ENCODE measurements at places on chromosomes 7 and 10.

GRCh38 chr10:103397191-103397825, 882 bp downstream of the PDCD11 start:
- no peak for DNase-seq

DNA sequence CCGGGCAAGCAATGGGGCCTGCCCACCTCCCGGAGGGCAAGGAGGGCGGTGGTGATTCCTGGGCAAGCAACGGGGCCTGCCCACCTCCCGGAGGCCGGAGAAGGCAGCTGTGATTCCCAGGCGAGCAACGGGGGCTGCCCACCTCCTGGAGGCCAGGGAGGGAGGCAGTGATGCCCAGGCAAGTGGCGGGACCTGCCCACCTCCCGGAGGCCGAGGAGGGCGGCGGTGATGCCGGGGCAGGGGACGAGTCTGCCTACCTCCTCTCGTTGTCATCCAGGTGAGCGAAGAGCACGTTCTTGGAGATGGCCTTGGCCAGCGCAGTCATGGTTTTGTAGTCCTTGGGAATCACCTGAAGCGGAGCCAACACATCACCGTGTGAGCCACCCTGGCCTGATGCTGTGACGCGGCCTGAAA, 49.5 kb upstream of the DNAAF5 start:
- DNase-seq: no peak

DNA sequence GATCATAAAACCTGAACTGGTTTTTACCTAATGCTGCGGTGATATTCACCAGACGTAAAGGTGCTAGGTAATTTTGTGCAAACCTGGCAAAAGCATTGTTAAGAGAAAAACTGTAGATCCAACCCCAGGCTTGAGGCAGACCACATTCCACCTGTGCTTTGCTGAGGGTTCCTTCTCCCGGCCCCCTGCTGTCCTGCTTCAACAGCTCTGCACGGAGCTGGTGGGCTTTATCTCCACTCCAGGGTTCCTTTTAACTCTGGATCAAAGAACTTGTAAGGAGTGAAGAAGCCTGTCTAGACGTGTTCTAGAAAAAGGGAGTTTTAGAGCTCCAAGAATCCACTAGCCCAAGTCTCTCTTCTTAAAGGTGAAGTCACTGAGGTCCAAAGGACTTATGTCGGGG, 87.5 kb upstream of the NMT2 start:
- DNase-seq: no peak

- DNase-seq: no peak
Measured at GRCh38 chr10:51932530-51932929, 233.1 kb upstream of the CSTF2T start.

DNA sequence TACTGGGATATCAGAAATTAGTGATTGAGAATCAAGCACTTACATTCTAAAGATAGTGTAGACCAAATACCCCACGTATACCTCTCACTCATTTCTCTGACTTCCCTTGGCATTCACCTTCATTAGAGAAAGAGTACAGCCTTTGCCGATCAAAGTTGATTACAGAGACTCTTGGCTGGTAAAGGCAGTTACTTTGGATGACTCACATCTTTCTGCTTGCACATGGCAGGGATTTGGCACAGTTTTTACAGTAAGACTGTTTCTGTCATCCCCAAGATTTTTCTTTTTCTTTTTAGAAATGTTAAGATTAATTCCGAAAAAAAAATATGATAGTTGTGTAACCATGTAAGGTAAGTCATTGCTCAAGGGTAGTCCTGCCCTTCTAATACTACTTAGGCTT, 143.0 kb downstream of the TSPAN12 start:
- no peak for DNase-seq

- no peak for DNase-seq
Measured at GRCh38 chr7:68148440-68148839, 1151.8 kb downstream of the TYW1 start.

DNA sequence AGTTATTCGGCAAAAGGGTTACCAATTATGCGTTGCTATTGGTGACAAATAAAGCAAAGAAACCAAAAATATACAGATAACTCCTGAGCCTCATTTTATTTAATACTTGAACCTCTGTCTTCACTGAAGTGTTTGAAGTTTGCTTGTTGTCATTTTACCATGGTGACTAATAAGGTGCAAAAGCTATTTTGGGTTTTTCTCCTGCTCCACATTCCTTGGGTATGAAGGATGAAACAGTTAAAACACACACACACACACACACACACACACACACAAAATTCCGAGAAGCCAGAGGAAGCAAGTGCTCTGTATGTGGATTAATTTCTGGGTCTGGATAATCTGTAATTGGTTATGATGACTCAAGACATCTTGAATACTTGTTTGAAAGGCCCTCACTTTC, 246.5 kb downstream of the COBL start:
- no peak for DNase-seq

DNA sequence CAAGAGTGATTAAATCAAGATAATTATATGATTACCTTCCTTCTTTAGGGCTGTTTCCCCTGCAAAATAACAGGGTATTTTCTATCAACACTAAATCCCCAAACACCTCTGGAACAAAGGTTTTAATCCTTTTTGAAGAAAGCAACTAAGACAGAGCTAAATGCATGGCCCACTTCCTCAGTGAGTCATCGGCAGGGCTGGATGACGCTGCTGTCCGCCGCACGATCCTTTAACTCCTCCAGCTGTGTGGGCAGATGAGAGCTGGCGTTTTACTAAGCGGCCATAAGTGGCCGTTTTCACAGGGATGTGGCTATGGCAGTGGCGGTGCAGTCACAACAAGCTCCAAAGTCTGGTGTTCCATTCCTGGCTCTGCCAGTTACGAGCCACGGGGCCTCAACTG, 76.0 kb upstream of the C1QL3 start:
- DNase-seq: no peak

DNA sequence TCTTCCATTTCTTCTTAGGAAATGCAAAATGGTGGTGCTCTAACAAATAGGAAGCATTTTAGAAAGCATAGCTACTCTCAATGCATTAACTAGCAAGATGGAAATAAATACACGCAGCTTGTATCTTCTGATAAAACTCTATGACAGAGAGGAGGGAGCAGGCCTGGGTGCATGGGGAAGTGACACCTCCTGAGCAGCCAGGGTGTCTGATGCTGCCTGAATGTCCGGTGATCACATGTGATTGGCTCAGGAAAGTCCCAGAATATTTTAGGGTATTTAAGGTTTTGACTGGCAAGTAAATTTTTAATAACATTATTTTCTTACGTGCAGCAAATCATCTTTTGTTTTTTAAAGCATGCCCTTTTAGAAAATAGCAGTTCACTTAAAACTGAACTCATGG, 261.0 kb upstream of the KLF6 start:
- DNase-seq: no peak

DNA sequence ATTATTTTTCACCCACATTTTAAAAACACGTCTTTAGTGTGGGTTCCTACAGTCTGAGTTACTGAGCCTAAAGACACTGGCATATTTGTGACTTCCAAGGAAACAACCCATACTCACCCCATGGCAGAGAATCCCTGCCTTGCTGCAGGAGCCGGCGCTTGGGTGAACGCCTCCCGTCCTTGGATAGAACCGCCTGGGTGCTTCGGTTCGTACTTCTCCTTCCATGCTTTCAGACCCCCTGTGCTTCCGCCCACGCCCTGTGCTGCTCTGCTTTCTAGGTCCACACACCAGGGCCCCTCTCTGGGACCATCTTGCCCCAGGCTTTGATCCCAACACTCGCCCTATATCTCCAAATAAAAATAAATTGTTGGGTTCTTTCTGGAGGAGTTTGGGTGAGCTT, 125.8 kb downstream of the PTPRN2 start:
- DNase-seq: no peak

DNA sequence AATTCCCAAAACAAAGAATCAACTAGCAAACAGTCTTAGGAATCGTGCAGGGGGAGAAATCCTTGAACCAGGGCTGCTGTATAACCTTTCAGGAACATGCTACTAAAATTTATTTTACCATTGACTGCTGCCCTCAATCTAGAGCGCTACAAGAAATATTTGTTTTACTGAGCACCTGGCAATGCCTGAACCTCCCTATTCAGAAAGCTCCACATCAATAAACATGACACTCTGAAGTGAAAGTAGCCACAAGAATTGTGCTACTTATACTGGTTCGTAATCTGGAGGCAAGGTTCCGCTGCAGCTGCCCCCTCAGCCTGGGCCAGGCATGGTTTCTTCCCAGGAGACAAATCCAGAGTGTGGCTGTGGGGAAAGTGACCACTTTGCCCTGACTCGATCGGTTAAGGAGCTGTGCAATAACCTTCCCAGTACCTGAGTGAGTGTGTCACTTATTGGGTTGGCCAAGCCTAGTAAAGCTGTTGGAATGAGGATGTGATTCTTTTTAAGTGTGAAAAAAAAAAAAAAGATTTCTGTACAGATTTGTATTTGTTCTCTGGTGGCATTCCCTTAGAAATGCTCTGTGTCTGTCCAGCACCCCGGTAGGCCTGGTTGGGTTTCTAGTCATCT, 7.7 kb downstream of the VWA2 start:
- no peak for DNase-seq

DNA sequence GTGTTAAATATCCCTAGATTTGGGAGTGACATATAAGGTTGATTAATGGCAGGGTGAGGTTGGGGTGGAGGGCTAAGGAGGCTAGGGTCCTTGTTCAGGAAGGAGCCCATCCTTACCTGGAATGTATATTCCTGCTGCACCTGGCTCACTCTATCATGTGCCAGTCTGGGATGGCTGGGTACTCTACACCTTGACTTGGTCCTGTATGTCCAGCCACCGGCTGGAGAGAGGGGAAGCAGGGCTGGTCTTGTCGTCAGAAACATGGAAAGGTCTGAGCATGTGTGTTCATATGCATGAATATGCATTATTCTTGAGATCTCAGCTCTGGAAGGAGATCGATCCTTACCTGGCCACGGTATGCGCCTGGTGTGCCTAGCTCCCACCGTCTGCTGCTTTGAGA, 33.2 kb downstream of the TMEM270 start:
- no peak for DNase-seq

DNA sequence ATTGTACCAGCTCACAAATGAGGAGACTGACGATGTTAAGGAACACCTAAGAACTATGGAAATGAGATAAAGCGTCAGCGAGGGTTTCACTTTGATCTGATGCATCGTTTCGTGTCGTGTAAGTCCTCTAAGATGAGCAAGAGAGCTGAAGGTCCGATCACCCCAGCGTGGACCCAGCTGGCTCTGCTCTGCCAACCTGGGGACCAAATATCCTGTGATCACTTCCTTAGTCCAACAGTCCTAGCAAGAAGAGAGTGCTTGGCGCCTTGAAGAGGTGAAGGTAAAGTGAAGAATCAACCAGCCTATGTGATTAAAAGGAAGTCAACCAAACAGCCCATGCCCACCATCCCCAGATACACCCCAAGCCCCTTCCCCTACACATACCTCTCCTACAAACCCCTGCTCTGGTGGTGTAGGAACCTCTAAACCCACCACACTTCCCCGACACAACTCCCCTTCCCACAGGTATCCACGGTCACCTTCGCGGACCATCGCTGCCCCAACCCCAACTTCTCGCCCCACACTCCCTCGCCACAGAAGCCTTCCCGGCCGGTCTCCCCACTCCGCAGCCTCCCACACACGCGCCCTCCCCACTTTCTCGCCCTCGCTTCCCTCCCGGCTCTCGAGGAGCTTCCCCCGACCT, 722 bp downstream of the UPF2 start:
- DNase-seq: no peak

DNA sequence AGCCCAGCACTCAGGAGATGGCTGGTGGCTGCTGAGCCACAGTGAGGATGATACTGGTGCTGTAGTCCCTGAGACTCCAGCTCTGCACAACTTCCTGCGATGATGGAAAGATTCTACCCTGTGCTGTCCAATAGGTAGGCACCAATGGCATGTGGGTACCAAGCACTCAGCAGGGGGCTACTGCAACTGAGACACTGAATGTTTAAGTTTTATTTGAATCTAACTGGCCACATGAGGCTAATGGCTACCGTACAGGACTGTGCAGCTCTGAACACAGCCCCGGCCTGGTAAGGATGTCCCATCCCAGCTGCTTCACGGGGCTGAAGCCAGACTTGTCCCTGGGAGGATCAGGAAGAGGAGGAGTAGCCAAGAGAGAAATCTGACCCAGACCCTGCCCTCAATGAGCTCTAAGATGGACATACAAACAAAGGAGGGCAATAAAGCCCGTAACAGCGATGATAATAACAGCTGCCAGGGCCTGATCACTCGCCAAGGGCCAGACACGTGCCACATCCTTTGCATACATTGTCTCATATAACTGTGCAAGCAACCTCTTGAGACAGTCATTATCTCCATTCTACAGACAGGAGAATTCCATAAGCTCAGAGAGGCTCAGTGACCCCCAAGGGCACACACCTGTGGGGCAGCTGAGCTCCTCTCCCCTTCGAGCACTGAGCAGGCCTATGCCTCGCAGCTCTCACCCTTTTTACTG, 3.8 kb downstream of the GPRIN2 start:
- no peak for DNase-seq

DNA sequence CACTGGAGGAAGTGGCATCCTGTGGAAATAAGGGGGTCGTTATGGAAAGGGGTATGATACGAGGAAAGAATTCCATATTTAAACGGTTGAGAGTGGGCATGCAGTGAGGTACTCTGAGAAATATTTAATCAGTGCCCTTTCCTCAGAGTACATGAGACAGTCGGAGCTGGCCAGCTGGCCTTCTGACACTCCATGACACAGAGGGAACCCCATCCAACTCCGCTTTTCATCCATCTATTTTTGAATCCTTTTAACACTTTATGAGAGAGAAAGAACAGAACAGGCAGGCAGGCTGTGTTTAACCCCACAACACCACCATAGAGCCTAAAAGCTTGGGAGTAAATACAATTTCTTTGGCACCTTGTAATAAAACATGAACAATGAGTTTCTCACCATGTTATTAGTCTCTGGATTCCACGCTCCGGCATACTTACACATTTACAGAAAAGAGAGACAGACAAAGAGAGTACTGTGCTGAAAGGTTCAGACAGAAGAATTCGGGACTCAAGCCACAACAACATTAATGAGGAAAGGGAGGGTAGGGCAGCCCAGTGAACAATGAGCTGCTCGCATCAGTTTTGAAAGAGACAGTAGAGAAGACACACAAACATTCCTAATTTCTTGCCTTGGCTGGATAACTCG, 124.2 kb upstream of the PDLIM1 start:
- DNase-seq: no peak

DNA sequence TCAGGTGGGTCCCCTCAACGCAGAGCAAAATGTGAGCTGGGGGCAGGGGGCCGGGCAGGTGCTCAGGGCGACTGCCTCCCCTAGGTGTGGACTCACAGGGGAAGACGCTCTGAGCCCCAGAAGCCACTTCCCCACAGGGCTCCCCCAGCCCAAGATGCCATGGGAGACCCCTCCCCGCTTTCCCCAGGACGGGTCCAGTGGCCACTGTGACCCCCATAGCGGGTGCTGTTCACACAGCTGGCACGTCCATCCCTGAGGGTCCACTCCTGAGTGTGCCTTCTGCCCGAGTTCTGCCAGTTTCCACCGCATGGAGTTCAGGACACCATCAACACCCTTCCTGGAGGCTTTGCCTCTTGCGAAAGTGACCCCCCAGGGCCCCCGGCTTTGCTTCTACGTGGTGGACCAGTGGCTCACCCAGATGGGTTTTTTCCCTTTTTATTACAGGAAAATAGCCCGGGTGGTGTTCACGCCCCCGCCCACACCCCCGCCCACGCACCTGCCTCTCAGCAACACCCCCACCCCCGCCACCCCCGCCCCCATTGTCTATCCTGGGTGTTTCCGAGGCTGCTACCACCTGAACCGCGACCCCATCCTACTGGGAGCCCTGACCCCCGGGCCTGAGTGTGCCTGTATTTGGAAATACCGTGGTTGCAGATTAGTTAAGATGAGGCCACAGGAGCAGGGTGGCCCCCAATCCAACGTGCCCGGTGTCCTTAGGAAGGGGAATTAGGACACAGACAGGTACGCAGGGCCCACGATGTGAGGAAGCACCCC, 32.0 kb downstream of the ADAP1 start:
- no peak for DNase-seq

- no peak for DNase-seq
Measured at GRCh38 chr10:22210267-22210666, 7.5 kb downstream of the EBLN1 start.

Data from astrocyte of the cerebellum (primary cell).